HFFc6 (cell line): ENCODE measurements at places on chromosomes 5 and 9. TPM values are rescaled to one million over a fixed set of nuclear protein-coding genes. Genes with fewer than 3 reads are reported as not detected.

- DNase-seq, result no peak
Observed at GRCh38 chr5:96506376-96506775, 73.3 kb upstream of the PCSK1 start.

DNA sequence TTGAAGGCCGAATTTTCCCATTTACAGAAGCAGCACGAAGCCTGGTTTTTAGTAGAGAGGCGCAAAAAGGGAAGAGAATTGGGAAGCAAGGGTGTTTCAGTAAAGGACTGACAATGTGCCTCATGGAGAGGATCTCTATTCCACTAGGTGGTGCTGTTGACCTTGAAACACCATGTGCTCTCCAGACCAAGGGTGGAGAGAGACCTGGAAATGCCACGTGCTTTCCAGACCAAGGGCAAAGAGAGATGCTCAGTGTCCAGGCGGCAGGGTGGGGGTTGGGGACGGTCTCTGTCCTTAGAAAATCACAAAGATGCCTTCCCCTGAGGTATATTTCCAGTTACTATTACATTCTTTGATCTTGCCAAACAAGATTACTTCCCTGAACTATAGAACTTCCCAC lies 425.3 kb downstream of the CSNK1G3 start:
- DNase-seq, result peak; percentile 69

DNA sequence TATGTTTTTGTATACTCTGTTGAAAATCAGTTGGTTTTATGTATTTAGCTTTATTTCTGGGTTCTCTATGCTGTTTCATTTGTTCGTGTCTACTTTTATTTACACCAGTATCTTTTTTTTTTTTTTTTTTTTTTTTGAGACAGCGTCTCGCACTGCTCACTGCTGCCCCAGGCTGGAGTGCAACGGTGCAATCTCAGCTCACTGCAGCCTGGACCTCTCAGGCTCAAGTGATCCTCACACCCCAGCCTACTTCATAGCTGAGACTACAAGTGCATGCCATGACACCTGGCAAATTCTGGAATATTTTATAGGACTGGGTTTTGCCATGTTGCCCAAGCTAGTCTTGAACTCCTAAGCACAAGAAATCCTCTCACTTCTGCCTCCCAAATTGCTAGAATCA lies 869.4 kb upstream of the CDH6 start:
- DNase-seq, result no peak

DNA sequence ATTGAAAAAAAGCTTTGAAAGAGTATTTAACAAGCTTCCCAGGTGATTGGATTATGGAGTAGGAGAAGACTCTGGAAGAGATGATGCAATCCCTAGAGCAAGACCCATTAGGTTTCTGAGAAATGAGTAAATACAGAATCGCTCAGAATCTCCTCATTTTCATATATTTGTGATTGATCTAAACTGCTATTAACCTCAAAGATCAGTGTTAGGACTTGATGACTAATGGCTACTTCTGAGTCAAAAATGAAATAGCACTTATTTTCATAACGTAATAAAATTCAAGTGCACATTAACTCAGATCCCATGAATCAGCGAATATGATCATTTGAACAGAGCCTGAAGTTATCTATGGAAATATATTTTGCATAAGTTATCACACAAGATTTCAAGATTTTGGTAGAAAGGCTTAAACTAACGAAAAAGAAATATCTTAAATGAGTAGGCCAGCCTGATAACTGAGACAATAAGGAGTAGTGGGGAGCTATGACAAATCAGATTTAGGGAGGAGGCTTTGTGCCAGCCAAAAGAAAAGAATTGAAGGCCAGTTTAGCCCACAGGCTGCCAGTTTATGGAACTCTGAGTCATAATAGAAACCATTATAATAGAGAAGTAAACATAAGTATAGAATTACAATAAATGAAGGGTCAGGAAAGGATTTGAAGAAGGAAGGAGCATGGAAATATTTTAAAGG lies 106.7 kb upstream of the OSMR start:
- DNase-seq, result no peak

- no peak for DNase-seq
Observed at GRCh38 chr5:72232838-72233237, 87.2 kb downstream of the MRPS27 start.

DNA sequence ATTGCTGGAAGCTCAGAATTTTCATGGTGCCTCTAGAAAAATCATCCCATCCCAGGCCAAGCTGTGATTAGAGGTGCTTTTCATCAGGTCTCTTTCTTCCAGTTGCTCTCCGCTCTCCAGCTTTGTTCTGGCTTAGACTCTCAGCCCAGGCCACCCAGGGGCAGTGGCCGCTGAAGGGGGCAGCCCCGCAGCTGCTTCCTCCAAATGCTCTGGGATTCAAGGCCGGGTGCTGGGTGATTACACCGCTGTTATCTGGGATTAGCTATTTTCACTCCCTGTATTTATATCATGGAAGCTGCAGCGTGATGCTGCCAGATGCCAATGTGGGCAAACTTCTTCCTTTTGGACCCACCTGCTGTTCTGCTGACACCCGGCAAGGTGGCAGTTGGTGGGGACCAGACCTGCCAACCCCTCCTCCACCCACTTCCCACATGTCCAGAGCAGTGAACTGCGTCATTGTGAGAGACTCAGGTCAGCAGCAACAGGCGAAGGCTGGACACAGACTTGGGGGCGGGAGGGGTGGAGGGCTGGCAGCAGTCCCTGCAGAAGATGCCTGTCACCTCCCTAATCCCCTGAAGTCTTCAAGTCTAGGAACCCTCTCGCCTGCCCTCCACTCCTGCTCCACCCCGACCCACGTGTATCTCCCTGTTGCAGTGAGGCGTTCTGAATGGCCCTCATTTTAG lies 33.9 kb upstream of the NKX2-5 start:
- no peak for DNase-seq

DNA sequence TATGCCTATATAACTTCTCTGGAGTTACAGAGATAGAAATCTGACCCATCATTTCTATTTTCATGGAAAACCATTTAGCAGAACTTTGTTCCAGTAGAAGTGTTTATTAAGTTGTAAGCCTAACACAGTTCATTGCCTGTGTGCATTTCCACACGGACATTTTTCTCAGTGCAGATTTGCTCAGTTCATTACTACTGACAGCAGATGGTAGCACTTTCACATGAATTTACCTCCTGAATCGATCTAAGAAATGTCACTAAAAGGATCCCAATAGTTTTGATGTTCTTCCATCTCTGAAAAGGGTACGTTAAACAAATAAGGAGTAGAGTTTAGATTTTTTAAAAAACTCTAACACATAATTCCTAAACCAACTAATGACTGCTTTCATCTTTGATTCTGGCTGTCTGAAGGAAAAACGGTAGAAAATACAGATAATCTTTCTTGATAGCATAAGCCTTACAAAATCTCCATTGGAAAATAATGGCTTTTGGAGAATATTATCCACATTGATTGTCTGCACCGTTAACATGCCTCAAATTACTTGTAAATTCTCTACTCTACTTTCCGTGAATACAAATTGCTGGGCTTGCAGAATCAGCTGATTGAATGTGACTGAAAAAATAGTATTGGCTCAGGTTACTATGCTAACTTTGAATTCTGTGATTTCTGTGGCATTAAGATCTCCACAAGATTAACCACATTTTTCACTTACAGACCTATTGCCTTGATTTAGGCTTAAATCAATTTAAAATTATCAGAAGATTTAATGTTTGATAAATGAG lies 33.1 kb downstream of the RPS23 start:
- no peak for DNase-seq

DNA sequence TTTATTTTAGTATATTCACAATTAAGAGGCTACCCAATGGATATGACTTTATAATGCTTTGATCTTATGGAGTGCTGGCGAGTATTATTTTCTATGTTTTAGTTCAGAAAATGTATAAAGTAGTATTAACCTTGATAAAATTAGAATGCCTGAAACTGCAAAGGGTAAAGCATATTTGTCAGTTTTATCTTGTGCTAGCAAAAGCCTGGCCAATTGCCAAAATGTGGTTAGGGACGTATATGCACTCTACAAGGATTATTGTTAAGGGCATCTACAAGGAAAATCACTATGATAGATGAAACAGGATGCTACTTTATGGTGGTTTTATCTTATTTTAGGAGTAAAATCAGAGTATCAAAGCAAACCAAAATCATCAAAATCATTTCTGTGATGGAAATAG lies 281.7 kb downstream of the CCDC171 start:
- DNase-seq, result no peak

GRCh38 chr9:77960356-77961153 lies 71.1 kb downstream of the GNAQ start:
- DNase-seq, result no peak

GRCh38 chr9:134689321-134690181 lies 47.9 kb downstream of the COL5A1 start:
- DNase-seq, result peak; percentile 32

DNA sequence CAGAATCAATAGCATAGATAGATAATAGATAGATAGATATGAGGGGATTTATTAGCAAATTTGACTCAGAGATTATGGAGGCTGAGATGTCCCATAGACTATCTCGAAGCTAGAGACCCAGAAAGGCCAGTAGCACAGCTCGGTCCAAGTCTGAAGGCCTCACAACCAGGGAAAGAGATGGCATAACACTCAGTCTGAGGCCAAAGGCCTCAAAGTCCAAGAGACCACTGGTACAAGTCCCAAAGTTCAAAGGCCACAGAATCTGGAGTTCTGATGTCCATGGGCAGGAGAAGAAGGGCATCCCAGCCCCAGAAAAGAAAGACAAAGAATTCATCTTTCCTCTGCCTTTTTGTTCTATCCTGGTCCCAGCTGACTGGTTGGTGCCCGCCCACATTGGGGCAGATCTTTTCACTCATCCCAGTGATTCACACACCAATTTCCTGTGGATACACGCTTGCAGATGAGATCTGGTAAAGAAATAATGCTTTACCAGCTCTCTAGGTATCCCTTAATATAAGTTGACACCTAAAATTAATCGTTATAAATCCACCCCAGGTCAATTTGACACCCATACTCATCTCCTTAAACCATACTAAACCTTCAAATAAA lies 127.8 kb upstream of the FBN2 start:
- DNase-seq, result no peak

DNA sequence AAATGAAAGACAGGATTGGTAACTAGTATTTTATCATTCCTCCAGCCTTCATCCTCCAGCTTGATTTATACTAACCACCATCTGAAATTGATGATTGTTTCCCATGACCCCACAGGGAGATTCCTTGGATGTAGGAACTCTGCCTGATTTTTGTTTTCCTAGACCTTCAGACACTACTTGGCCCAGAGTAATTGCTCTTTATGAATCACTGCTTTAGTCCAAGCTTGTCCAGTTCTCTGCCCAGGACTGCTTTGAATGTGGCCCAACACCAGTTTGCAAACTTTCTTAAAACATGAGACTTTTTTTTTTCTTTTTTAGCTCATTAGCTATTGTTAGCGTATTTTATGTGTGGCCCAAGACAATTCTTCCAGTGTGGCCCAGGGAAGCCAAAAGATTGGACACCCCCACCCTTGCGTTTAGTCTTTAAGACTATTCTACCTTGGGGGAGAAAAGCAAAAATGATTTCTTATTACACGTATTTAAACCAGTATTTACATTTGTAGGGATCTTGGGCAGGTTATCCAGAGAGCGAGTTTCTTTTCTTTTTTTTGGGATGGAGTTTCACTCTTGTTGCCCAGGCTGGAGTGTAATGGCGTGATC lies 18.4 kb downstream of the BASP1 start:
- peak; percentile 62 for DNase-seq

DNA sequence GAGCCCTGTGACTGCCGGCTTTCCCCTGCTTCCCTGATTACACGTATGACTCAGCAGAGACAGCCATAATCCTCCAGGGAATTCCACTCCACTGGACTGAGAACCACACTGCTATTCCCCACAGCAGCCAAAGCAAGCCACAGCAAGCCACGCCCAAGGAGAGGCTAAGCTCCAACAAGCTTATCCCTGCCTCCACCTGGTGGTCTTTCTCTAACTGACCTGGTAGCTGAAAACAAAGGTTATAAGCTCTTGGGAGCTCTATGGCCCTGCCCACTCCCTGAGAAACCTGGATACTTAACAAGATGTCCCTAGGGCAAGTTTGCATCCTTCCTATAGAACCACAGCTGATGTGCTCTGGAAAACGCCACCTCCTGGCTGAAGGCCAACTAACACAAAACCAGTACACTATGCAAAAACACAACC lies 613.7 kb upstream of the CDH18 start:
- DNase-seq, result no peak

GRCh38 chr9:121915304-121915625 lies 177.8 kb downstream of the TTLL11 start:
- DNase-seq, result no peak

- no peak for DNase-seq
Observed at GRCh38 chr5:132456987-132457361, 33.6 kb downstream of the IRF1 start.

- no peak for DNase-seq
Observed at GRCh38 chr5:174876-175465, 16.3 kb upstream of the LRRC14B start.

- peak; percentile 29 for DNase-seq
Observed at GRCh38 chr5:68652534-68652965, 437.0 kb downstream of the PIK3R1 start.

GRCh38 chr9:94166976-94167346 lies 82.7 kb downstream of the PTPDC1 start:
- DNase-seq, result peak; percentile 72

DNA sequence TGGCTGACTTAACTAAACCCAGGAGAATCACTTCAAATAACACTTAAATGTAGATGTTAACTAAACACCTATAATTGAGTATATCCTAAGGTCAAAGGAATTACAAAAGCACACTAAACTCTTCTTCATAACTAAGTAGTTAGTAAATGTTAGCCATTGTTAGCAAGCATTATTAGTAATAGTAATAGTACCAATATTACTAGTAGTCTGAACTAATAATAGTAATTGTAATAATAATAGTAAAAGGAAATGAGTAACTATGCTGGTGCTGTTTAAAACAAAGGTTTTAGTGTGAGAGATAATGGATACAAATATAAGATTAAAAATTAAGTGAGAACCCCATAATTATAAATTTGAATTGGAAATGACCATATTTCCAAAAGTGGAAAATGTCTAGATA lies 641.9 kb upstream of the RORB start:
- no peak for DNase-seq

DNA sequence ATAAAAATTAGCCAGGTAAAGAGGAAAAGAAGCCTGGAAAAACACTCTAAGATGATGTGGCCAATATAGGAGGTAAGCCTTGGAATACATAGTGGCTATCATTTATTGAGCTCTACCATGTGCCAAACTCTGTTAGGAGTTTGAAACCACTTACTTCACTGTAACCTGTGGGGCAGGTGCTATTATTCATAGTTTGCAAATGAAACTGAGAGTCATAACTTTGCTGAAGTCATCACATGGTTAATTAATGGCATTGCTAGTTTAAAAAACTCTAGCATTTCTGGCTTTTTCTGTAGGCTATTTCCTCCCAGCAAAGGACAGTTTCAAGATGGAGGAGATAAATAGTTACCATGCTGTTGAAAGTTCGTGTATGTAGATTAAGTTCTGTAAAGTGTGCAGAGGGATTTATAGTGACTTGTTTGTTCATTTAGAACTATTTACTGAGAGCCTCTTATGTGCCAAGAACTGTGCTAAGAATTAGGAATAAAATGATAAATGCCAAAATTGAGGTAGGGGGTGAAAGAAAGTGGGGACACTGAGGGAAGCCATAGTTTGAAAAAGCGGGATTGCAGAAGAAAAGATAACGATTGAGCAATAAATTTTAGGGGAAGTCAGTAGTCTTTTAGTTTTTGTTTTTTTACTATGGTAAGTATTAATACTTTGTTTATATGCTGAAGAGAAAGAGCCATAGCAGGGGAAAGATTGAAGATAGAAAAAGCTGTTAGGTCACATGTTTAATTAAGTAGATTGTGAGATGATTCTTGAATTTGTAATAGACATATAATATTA lies 57.2 kb downstream of the WDR70 start:
- no peak for DNase-seq

COL27A1 gene
- total RNA-seq, result 22.4 to 24.0 TPM (median 23.0 TPM) in 3 replicates

GSN gene
- 270 to 402 TPM (median 317 TPM) in 3 replicates for total RNA-seq

IFNK gene
- total RNA-seq, result not detected in 2 replicates

EIF4E1B gene
- total RNA-seq, result not detected in 3 replicates

FBN2 gene
- total RNA-seq, result 180 to 246 TPM (median 182 TPM) in 3 replicates

NAIP gene
- total RNA-seq, result 0.13 to 0.33 TPM (median 0.15 TPM) in 3 replicates
